ENCODE measurements at places on chromosomes 1 and 21. TPM values are rescaled to one million over a fixed set of nuclear protein-coding genes. Genes with fewer than 3 reads are reported as not detected.

The PLA2G2F gene
- total RNA-seq: not detected

DNA sequence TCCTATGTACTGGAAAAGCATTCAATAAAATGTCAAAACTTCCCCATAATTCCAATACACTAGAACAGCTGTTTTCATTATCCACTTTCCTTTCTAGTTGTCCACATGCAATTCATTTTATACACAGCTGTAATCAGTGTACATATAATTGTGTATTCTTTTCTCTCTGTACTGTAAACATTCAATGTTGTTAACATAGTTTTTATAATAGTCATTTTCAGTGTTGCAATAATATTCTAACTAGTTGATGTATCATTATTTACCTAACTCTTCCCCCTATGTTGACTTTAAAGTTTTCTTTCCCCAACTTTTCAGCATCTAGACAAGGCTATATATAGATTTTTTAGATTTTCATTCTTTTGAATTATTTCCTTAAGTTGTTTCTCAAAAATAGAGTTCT is 44.4 kb downstream of the DIPK1A start:
- no peak for DNase-seq

- DNase-seq: no peak
Observed at GRCh38 chr1:20061866-20062265, 8.1 kb upstream of the PLA2G5 start.

GRCh38 chr1:4752059-4752458 is 97.7 kb downstream of the AJAP1 start:
- DNase-seq: no peak

- no peak for DNase-seq
Observed at GRCh38 chr1:221555689-221556433, 186.0 kb downstream of the DUSP10 start.

Data from activated T-cell treated with anti-CD3 and anti-CD28 coated beads, Interleukin-2, amount 50 U/mL, for 72 hours (primary cell).